ENCODE measurements at places on chromosomes 6 and 20.
A peak's percentile ranks its signal among the peaks of the same experiment; 100 is the strongest.

GRCh38 chr6:109165392-109165974, 70.2 kb downstream of the CEP57L1 start:
- peak; percentile 90 for DNase-seq

DNA sequence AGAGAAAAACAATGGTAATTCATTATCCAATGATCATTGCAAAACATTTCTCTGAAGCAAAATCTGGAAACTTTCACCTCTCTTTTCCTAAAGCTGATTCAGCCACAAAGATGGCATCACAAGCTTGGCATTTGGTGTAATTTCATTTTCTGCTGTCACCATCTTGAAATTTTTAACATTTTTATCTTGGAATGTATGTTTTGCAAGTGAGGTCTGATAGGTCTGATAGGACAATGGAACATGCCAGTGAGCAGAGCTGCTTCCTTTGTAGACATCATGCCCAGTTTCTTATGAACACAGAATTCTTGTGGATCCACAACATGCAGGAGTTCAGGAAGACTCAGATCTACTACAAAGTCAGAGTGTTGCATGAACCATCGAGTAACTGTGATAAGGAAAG, 969.6 kb downstream of the EYS start:
- DNase-seq, result peak; percentile 32

DNA sequence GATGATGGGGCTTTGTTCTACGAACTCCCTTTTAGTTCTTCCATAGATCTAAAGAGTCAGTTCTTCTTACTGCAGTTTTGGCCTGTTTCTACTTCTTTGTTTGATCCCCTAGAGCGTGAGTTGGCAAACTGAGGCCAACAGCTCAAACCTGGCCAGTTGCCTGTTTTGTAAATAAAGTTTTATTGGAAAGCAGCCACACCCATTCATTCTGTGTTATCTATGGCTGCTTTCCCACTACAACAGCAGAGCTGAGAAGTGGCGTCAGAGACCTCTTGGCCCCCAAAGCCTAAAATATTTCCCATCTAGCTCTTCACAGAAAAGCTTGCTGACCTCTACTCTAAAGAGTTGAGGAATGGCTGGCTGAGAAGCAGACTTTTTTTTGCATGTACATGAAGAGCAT, 52.2 kb downstream of the EYA2 start:
- no peak for DNase-seq

DNA sequence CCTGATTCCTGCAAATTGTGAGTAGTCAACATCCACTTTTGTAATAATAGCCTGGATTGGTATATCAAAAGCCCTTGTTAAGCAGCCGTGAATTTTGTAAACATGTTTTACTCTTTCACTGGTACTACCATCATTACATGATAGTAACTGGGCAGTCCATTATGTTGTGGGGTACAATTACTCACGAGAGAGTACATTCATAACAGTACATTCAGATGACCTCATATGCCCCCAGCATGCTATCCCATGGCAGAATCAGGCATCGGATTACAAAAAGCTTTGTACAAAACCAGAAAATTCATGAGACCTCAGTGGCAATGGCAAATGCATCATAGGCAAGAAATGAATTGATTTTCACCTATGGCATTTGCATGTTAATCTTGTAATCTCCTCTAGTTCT, 166.2 kb downstream of the EPM2A start:
- peak; percentile 72 for DNase-seq

DNA sequence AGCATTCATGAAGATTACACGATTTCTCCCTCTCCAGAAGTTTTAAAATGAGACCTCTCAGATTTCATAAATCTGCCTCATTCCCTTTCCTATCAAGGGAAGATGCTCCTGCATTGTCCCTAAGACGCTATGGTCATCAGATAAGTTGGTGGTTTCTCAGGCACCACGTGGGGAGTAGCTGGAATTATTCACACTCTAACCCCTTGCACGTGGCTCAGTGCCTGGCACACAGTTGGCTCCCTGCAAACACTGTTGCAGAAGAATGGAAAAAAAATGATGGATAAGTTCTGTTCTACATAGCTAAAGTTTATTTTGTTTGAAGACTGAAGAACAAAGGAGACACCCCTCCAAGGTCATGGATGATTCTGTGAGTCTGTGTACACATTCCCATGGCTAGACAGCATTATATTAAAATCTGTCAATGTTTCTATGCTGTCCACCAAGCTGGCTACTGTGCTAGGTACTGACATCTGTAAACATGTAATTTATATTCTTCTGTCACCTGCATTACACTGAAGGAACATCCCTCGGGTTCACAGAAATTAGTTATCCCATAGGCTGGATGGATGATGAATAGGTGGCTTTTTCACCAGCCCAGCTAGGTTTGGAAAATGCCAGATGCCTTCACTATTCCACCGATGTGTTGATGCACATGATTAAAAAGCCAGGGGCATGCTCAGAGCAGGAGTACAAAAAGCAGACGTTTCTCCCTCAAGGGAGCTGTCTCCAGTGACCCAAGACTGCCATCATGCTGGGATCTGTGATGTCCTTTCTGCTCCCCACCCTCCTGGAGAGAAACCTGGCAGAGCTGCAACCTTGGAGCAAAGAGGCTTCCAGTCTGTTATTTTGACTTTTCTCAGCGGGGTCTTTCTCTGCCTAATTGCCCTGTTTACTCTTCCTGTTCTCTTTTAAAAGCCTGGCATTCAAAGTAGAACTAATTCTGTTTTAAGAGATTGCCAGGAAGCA, 610.5 kb downstream of the UTRN start:
- DNase-seq, result no peak

GRCh38 chr6:2477250-2477649, 231.8 kb upstream of the GMDS start:
- peak; percentile 14 for DNase-seq

- peak; percentile 34 for DNase-seq
Observed at GRCh38 chr6:127606131-127606562, 29.2 kb downstream of the C6orf58 start.

Measured in iris pigment epithelial cell (primary cell).